ENCODE measurements at places on chromosomes 2 and 18.

DNA sequence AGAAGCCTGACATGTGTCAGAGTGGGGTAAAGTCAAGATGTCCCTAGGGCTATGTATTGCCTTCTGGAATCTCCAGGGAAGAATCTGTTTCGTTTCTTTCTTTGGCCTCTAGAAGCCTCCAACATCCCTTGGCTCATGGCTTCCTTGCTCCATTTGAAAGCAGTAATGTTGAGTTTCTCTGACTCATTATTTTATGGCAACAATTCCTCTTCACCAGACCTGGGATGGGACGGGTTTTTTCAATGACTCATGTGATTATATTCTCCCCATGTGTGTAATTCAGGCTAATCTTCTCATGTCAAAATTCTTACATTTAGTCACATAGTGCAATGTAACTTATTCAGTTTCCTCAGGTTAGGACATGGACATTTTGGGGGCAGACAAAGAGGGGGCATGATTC, 1038.6 kb downstream of the CBLN2 start:
- DNase-seq, result no peak

DNA sequence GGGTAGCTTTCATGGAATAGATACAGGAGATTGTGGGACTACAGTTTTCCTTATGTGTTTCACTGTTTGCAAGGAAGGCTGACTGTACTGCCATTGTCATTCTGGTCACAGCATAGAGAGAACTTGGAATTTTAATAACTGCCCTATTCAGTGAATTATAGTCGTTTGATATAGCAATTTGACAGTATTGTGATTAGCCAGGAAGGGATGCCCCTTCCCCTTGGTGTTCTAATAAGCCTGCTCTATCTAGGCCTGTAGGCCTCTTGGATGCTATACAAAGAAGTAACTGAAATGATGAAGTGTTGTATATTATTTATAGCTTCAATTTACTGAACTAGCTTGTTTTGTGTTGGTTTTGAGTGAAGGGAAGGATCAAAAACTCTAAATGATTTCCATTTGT, 528.6 kb upstream of the CDH2 start:
- DNase-seq, result no peak

- no peak for DNase-seq
Observed at GRCh38 chr18:55787536-55788073, 199.6 kb upstream of the TCF4 start.

GRCh38 chr2:200147371-200147770, 159.1 kb upstream of the SPATS2L start:
- DNase-seq, result no peak

DNA sequence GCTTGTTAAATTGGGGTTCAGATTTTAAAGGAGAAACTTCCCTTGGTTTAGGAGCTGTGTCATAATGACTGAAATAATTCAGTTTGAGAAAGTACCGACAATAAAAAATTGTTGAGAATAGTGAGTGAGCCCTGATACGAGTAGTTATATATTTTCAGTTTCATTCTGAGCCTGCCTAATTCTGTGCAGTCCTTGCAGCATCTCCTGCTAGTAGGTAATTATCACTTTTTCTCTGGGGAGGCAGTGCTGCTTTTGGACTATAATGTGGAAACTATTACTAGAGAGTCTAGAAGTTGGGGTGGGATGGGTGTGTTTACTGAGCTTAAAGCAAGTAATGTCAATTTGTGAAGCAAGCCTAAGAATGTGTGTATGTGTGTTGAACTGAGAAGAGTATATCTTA, 21.7 kb downstream of the ZNF638 start:
- no peak for DNase-seq
